ENCODE measurements at places on chromosomes 2 and 18.

DNA sequence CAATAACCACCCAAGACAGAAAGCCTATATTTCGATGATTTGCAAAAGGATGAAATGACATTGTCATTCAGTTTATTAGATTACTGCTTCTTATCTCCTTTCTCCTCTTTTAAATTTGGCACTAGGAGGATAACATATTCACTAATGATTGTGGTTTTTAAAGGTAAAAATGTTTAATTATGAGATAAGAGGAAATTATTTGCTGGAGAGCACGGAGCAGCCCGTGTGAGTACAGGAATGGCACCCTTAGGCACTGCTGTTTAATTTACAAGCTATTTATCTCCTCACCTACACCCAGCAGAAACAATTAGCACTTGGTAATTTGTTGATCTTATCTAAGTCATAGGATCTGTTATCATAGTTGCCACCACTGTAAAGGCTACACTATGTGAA, 87.4 kb upstream of the SP3 start:
- DNase-seq: no peak

GRCh38 chr2:47225061-47225783, 70.1 kb upstream of the STPG4 start:
- peak; percentile 4 for DNase-seq

DNA sequence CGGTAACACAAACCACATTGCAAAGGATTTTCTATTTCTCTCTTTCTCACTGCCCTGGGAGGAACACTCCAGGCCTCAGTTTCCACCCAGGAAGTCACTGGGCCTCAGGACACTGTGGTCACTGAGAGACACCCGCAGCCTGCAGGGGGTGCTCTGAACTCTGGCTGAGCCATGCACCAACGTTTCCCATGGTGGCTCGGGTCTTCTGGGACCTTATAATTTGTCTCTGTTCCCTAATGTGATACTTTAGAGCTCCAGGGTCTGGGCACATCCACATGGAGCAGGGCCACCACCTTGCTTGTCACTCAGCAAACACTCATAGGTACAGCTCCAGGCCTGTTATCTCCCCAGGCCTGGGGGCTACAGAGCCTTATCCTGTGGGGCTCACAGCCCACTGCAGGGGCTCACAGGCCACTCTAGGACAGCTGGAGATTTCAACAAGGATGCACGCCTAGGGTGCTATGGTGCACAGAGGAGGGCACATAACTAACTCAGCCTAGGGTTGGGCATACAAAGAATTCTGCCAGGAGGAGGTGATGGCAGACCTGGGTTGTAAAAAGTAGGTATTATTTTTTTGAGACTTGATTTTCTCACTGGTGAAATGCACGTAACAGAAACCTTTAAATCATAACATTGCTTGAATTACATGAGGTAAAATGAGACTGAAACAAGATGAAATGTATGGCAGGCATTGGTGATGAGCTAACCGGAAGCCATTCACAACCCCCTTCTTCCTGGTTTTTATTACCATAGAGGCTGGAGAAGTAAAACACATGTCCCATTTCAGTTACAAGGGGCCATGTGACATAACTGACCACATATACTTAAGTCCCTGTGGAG, 3.0 kb upstream of the HS1BP3 start:
- no peak for DNase-seq

DNA sequence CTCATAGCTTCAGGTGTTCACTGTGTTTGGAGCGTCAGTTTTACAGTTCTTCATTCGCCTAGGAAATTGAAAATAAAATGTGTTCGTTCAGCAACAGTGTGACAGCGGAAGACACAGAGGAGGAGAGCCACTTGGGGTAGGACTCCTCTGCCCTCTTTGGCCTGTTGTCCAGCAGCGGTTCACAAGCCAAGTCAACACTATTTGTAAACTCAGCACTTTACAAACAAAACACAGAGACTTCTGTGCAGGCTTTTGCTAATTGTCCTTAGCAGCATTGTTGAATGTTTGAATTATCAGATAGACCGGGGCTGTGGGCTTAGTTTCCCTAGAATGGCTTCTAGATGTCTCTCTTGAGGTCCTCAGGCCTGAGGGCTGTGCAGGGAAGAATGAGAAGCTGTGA, 73.2 kb downstream of the TNFRSF11A start:
- no peak for DNase-seq

DNA sequence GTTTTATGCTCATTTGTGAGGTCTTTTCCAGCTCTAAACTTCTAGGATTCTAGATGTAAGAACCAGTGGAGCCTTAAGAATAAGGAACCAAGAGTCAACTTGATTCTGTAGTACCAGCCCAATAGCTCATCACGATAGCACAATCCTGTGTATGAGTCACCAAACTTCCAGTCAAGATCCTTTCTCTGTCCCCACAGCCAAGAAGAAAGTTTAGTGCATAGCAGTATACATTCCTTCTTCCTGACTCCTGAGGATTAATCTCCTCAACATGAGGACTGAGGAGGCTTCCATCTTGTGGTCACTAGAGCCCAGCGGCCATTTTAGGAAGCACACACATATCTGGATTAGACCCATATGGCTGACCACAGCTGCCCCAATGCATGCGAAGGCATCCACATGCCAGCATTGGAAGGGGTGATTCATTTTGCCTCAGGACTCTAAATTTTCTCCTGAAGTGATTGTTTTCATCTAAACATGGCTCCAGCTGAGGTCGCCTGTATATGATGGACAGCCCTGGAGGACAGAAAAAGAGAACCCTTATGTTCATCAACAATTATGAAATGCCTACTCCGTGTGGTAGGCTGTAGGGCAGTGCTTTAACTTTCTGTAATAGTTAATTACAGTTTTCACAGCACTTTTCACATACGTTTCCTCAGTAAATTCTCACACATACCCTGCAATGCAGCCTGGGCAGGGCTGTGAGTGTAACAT, 53.5 kb downstream of the RASGRP3 start:
- peak; percentile 30 for DNase-seq

DNA sequence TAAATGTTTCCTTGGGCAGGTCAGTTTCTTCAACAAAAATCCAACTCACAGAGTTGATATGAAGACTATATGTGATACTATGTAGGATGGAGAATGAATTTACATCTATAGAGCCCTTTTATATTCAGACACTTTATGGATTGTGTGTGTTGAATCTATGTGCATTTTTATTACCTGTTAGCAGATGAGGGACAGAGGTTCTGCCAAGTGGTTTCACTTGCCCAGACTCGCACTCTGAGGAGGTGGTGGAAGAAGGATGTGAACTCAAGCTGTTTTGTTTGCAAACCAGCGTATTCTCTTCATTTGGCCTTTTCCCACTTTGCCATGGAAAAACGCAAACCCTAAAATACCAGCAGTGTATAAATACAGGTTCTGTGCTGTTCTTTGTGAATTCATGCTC, 237.6 kb downstream of the TDRD15 start:
- no peak for DNase-seq

DNA sequence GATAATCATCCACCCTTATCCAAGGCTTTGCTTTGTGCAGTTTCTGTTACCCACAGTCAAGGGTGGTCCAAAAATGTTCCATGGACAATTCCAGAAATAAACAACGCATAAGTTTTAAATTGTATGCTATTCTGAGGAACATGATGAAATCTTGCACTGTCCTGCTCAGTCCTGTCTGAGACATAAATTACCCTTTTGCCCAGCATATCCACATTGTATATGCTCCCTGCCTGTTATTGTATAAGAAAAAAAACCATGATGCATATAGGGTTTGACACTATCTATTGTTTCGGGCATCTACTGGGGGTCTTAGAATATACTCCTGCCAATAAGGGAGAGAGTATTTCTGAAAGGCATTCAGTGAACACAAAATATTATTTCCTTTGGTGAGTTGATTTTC, 24.0 kb downstream of the LRRTM1 start:
- no peak for DNase-seq

- DNase-seq: no peak
Measured at GRCh38 chr2:66698091-66698490, 263.2 kb downstream of the MEIS1 start.

GRCh38 chr2:113872201-113872600, 17.7 kb upstream of the ACTR3 start:
- DNase-seq: no peak

GRCh38 chr2:31387850-31388249, 26.7 kb downstream of the XDH start:
- no peak for DNase-seq

- no peak for DNase-seq
Measured at GRCh38 chr2:142037744-142038143, 93.1 kb downstream of the LRP1B start.

DNA sequence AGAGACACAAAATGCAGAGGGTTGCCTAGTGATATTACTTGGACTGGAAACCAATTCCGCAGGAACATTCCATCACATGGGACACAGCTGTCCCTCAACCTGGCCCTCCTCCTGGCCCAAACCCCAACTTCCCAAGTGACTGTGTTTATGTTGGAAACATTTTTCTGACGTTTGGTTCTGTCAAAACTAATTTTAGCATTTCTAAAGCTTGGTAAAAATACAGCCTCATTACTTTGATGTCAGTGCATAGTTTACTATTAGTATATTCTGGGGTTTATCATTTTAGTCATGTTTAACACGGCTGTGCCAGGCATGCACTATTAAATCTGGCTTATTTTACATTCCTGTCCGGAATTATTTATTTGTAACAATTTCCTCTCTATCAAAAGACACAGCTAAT, 69.9 kb downstream of the GLI2 start:
- no peak for DNase-seq

GRCh38 chr2:187011206-187011832, 162.3 kb upstream of the ZSWIM2 start:
- DNase-seq: peak; percentile 9

- DNase-seq: no peak
Measured at GRCh38 chr2:174892546-174892945, 112.6 kb downstream of the CHN1 start.

DNA sequence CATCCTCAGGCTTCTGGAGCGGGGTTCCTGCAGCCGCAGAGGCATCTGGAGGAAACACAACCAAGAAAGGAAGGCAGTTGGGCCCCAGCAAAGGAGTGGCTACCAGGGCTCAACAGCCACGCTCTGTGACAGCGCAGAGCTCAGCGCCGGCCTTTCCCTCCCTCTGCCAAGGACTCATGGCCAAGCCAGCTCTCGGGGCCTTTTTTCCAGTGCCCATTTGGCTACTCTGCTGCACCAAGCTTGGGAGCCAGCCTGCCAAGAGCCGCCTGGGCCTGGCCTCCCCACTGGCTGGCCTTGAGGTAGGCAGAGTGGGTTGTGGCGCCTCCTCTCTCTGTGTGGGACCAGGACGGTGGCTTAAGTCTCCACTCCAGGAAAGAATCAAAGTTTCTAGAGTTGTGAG, 7.2 kb upstream of the CCDC74A start:
- DNase-seq: no peak

- no peak for DNase-seq
Measured at GRCh38 chr2:101047774-101048173, 45.7 kb downstream of the RPL31 start.

- no peak for DNase-seq
Measured at GRCh38 chr2:167874812-167875211, 372.6 kb downstream of the STK39 start.

DNA sequence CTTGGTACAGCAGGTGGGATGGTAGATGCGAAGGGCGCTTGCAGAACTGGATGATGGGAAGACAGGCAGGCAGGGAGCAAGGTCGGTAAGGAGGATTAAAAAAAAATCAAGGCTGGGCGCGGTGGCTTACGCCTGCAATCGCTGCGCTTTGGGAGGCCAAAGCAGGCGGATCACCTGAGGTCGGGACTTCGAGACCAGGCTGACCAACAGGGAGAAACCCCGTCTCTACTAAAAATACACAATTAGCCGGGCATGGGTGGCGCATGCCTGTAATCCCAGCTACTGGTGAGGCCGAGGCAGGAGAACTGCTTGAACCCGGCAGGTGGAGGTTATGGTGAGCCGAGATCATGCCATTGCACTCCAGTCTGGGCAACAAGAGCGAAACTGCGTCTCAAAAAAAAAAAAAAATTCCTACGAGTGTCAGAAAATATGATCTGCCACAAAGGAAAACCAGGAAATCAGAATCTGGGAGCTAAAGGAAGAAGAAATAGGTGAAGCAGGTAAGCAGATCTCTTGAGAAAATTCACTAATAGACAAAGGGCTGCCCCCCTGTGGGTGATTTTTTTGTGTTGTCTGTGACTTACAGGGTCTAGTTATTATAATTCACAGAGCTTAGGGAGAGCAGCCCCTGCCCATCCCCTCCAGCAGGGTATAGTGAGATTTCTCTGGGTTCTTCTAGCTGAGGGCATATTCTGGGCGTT, 46.2 kb downstream of the C2orf42 start:
- no peak for DNase-seq

All from keratinocyte (primary cell).